Activated CD4-positive, alpha-beta memory T cell treated with anti-CD3 and anti-CD28 coated beads for 36 hours (primary cell): ENCODE measurements at places on chromosomes 11 and 22. TPM values are rescaled to one million over a fixed set of nuclear protein-coding genes. Genes with fewer than 3 reads are reported as not detected.

Gene TEX12
- 0.29 TPM for total RNA-seq

Gene NXPE4
- total RNA-seq: not detected

Gene KIRREL3
- not detected for total RNA-seq

Gene CCDC116
- 0.31 TPM for total RNA-seq

Gene OR10V1
- not detected for total RNA-seq

Gene FOSL1
- 17.7 TPM for total RNA-seq

Gene WT1
- total RNA-seq: not detected

GRCh38 chr22:35882211-35883030, 146.2 kb downstream of the RBFOX2 start:
- no peak for DNase-seq

DNA sequence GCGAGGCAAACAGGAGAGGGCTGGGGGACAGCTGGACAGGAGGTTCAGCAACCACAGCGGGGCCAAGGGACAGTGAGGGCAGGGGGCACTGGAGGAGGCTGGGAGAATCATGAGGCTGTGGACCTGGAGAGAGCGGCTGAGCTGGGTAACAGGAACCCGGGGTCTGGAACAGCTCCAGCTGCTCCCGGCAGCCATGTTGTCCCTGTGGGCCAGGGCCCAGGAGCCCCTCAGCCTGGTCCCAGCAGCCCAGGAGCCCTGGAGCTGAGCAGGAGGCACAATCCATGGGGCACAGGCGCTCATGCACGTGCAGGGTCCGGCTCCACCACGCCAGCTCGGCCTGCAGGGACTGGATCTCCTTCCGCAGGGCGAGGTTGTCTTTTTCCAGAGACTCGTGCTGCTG, 7.4 kb downstream of the BATF2 start:
- DNase-seq: no peak

DNA sequence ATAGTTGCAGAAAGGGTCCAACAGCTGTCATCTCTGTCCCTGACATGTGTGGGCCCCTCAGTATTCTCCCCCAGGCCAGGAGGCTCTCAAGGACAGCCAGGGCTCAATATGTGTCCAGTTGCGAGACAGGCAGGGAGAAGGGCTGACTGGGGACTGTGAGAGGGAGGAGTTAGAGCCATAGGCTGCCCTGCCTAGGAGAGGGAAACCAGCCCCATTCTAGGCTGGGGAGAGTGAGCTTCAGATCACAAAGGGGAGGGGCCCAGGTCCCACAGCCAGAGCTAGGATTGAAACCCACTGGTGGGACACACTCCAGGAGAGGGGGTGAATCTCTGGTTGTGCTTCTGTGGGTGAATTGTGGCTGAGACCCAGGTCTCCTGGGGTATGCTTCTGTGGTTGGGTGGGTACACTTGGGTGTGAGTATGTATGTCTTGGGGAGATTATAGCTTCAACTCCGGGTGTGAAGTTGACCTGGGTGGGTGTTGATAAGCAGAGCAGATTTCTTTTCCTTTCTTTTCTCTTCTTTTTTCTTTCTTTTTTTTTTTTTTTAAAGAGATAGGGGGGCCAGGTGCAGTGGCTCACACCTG, 2.1 kb upstream of the CARNS1 start:
- no peak for DNase-seq

GRCh38 chr11:108891143-108891542, 226.3 kb downstream of the DDX10 start:
- no peak for DNase-seq

DNA sequence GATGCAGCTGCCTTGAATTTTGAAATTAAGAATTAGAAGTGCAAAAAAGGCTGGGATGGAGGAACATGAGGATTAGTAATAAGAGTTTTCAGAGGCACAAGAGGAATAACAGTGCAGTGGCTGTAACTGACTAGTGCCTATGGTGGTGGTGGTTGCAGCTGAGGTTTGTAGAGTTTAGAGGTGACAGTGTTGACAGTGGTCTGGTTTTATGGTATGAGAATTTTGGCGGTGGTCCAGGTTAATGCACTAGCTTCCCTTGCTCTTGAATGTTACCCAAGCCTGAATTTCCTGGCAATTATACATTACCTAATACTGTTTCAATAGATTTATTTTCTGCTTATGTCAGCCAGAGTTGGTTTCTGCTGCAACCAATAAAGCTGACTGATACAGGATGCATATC, 112.8 kb upstream of the C11orf87 start:
- no peak for DNase-seq

DNA sequence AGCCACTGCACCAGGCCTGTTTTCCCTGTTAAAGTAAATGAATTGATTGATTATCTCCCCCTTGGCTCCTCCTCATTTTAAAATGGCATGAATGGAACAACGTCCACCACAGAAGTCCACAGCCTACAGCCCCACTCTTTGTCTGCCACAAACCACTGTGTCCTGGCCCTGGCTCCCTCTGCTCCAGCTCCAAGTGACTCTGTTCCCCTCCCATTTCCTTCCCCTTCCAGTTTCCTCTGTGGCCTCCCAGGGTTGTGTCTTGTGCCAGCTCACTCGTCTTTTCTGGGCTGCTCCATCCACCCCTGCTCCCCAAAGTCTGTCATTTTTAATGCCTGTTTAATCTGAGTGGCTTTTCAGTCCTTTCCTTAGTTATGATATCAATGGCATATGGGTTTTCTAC, 52.4 kb upstream of the CD5 start:
- DNase-seq: peak; percentile 7

DNA sequence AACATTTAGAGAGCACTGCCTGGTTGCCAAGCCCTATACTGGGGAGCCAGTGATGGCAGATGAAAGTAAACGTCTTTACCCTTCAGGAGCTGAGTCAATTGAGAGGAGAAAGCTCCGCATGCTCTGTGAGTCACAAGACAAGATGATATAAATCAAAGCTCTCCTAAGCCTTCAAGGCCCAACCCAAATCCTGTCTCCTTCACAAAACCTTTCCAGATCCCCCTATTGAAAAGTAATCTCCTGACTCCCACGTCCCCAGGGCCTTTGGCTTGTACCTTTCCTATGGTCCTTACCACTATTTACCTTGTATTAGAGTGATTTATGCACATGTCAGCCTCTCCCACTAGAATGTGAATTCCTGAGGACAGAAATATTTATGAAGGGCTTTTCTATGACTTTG, 230.1 kb upstream of the TENM4 start:
- DNase-seq: no peak

DNA sequence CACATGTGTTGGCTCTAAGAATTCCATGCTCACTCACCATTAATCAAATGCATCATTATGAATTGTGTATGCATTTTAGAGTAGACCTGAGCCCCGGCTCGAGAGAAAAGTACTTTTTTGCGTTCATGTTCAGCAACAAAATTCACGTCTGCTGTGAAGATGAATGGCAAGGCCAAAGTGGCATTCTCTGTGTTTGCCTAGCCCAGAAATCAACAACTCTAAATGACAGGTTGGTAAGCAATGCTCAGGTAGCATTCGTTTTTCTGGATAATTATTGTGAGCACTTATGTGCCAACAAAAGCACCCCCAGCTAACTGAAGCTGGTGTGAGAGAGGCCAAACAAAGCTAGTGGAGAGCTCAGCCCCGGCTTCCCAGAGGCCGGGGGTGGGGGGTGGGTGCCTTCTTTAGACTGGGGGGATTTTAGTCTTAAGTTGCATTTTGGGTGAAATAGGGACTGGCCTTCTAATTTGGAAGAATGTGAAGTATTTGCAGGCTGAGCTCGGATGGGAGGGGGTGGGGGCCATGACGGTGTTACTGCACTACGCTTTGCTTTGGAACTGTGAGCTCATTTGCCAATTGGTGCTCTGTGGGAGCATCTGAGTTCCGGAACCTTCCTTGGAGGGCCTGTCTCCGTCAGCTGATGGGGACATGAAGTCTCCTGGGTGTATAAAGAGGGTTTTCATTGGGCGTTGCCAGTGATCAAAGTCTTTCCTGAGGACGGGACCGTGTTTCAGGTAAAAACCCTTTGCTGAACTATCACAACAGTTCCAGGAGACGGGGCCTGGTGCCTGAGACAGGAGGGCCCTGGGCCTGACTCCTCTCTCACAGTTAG, 29.0 kb upstream of the ALX4 start:
- no peak for DNase-seq

DNA sequence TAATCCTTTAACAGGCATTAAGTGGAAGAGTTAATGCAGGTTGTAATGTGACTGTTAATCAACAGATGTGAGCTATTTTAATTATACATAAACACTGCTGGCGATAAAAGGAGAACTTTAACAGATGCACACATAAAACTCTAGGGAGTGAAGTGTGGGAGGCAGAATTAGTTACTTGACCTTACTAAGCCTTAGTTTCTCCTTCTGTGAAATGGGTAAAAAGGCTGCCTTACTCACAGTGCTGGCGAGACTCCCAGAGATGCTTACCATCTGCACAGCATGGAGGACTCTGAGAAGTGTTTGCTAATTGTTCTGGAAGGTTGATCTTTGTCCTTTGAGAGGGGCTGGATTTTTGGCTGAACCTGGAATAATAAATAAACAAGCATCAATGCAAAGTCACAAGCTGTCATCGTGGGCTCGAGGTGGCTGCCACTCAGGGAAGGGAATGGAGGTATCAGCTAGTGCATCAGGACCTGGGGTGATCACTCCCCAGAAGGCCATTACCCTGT, 58.6 kb upstream of the MPEG1 start:
- DNase-seq: no peak

- DNase-seq: no peak
Observed at GRCh38 chr11:75105462-75105925, 8.8 kb upstream of the OR2AT4 start.

DNA sequence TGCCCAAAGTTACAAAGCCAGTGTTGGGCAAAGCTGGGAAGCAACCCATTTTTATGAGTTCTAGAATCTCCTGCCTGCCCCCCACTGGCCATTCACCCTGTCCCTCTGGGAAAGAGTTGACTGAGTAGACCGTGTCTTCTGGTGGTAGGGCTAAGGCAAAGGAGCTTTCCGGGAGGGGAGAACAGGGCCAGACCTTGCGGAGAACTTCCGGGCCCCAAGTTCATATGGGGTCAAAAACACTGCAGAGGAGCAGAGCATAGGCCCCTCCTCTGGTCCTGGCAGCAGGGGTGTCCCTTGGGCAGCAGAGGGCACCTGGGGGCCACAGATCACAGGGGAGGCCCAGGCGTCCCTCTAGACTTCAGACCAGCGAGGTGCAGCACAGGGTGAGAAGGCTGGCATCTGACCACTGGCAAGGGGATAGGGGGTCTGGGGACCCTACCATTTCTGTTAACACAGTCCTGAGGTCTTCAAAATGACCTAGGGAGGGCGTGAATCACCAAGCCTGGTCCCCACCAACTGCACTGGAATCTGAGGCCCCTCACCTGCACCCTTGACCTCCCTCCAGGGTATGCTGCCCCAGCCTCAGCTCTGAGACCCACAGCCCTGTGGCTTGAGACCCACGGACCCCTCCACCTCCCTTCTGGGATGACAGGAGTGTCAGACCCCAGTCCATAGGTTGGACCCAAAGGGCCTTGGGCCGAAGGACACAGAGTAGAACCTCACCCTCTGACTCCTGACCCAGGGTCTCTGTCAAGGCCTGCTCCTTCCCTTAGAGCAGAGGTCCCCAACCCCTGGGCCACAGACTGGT, 1.3 kb upstream of the ARAP1 start:
- DNase-seq: no peak

- DNase-seq: no peak
Observed at GRCh38 chr11:62656796-62657429, 3.8 kb upstream of the INTS5 start.

DNA sequence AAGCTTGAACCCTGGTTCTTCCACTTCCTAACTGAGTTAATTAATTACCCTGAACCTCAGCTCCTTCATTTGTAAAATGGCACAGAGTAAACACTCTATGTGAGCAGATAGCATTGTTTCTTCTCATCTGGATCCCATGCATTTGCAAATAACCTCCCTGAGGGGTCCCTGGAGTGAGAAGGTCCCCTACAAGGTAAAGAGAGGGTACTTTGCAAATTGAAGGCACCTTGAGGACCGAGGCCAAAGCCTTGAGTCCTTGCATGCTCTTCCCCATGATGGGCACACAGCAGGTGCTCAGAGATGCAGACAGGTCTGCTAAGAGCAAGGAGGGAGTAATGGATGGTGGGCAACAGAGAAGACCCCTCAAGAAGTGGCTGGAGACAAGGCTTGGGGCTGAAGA, 33.2 kb downstream of the OTOG start:
- DNase-seq: peak; percentile 0

DNA sequence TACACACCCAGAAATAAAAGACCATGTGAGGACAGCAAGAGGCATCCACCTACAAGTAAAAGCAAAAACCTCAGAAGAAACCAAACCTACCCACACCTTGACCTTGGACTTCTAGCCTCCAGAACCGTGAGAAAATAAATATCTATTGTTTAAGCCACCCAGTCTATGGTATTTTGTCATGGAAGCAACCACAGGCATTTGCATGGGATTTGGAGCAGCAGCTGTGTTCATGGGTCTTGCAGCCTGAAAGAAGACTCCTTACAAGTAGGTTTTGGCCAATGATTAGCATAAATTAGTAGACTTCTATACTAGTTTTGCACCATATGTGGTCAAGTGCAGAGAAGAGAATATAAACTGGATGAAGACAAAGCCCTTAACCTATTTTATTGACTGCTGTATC, 27.9 kb downstream of the FSHB start:
- no peak for DNase-seq

DNA sequence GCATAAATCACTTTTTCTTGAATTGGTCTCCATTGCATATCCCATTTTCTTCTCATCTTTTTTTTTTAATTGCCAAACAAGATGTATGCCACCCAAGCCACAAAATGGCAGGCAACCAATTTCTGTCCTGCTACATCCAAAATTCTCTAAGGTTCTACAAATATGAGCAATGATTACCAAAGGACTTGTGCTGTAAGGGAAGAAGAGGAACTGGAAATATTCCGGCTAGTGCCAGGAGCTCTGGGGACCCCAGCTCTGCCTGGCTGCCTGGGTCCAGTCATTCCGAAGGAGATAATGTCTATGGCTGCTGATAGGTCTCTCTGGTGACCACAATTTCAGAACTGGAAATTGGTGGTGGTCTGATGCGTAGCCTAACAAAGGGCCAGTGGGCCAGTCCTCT, 17.1 kb upstream of the SNX32 start:
- DNase-seq: no peak
